ENCODE measurements at places on chromosomes 6 and 20. TPM values are rescaled to one million over a fixed set of nuclear protein-coding genes. Genes with fewer than 3 reads are reported as not detected.

SLC17A3 gene
- 0.76 TPM for total RNA-seq

- no peak for DNase-seq
These were observed 13.7 kb upstream of the ADRM1 start for GRCh38 chr20:62289131-62289530.

- no peak for DNase-seq
These were observed 1023.3 kb downstream of the EYS start for GRCh38 chr6:64683682-64684081.

DNA sequence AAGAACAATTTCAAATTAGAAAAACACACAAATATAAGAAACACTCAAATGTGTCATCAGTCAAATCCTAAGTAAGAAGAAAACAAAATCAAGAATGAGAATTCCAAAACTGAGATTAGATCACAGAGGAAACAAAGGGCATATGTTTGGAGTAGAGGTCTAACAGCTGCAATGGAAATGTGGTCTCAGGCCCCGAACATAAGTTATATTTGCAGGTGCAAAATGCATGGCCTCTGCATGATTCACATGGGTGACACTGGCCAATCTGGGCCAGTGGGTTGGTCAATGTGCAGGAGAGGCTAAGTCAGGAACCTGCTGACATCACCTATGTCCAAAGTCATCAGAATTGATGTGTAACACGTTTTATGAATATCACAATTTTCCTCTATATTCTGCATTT lies 108.5 kb upstream of the MAP7 start:
- no peak for DNase-seq

GRCh38 chr6:45351076-45351475 lies 22.9 kb downstream of the RUNX2 start:
- DNase-seq = no peak

GRCh38 chr6:37653933-37654565 lies 43.6 kb downstream of the MDGA1 start:
- DNase-seq = peak; percentile 65

Measured in activated CD8-positive, alpha-beta memory T cell treated with anti-CD3 and anti-CD28 coated beads, Interleukin-2, amount 10 ng/mL, durations not matched to agents 7 days and 5 days (primary cell).